Stimulated activated CD8-positive, alpha-beta memory T cell treated with anti-CD3 and anti-CD28 coated beads, Interleukin-4, amount 100 ng/mL, for 1 hour (primary cell): ENCODE measurements at places on chromosomes 4 and X.

- DNase-seq: no peak
Observed at GRCh38 chr4:159290321-159291030, 187.6 kb downstream of the RAPGEF2 start.

DNA sequence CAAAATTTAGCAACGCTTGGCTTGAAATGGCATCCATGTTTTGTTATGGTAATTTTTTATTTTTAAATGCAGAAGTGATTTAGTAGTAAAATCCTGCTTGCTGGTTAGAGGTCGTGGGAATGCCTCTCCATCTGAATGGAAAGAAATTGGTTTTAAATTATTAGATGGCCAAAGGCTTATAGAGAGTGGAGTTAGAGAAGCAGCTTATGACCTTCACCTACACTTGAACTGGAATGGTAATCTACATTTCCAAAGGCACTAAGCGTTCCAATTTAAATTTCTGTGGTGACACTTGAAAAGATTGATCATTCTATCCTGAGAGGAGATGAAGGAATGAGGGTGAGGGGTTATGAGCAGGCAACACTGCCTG lies 280.7 kb downstream of the RAPGEF2 start:
- DNase-seq: no peak

DNA sequence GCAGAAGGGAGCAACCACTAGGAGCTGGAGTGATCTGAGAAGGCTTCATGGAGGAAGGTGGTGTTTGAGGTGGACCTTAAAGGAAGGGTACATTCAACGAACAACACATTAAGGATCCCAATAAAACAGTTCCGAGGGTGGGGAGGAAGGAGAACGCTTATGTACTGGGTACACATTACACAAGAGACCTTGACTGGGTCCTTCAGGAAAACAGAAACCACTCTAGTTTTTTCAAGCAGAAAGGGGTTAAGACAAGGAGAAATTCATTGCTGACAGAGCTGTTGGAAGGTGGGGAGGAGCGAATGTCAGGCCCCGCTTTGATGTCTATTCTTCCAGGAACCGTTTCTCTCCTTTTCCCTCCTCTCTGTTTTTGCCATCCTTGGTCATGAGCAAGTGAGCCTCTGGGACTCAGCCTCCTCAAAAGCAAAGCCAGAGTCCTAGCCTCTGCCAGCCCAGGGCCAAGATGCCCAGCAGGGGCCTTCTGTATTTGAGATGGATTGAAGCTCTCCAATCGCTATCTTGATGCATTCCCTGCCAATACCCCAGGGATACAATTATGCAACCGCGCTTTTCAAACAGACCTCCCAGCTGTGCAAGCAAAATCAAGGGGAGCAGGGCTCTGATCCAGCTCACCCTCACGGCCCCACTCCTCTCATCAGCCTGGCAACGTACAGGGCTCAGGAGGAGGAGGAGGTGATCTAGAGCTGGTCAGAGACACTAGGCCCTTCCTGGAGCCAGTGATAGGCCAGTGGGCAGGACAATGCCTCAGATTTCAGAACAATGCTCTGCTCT lies 48.4 kb downstream of the ZBTB49 start:
- no peak for DNase-seq

DNA sequence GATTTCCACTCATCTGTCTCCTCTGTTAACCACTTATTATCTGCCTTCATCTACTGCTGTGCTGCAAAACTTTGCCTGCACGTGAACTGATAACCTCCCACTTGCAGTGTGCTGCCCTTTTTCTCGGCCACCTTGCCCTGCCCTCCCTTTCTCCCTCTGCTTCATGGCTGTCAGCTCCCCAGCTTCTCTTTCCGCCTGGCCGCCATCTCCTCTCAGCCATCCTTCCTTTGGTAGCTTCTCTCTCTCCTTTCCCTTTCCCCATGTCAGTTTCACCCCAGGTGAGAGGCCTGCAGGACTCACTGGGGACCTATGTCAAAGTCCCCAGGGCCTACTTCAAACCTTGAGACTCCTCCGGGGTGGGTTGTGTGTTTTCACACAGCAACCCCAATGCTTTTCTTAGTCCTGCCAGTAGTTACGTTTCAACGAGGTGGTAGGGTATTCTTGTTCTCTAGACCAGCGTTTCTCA lies 6.6 kb downstream of the MSL3 start:
- no peak for DNase-seq

DNA sequence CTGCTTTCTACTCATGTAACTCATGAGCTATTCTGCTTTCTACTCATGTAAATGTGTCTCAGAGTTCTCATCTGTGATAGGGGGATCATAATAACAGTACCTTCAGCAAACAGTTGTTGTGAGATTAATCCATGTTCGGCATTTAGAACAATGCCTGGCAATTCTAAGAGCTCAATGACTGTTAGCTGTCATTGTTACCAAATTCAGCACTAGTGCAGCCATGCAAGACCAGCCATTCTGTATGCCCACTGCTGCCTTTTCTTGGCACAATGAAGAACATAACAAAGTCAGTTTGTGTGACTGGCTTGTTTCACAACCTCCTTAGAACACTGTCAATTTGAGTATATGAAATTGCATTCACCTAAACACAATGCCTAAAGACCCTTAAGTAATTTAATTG lies 163.2 kb downstream of the ANK2 start:
- DNase-seq: no peak

GRCh38 chrX:27619975-27620374 lies 29.8 kb downstream of the DCAF8L2 start:
- DNase-seq: no peak

- DNase-seq: no peak
Observed at GRCh38 chr4:12724510-12724909, 759.6 kb downstream of the RAB28 start.

- no peak for DNase-seq
Observed at GRCh38 chr4:180134091-180134866, 2108.9 kb upstream of the TENM3 start.

- DNase-seq: no peak
Observed at GRCh38 chrX:154649503-154650220, 3.7 kb downstream of the CTAG2 start.

- DNase-seq: no peak
Observed at GRCh38 chr4:165663411-165663810, 209.6 kb upstream of the TLL1 start.

DNA sequence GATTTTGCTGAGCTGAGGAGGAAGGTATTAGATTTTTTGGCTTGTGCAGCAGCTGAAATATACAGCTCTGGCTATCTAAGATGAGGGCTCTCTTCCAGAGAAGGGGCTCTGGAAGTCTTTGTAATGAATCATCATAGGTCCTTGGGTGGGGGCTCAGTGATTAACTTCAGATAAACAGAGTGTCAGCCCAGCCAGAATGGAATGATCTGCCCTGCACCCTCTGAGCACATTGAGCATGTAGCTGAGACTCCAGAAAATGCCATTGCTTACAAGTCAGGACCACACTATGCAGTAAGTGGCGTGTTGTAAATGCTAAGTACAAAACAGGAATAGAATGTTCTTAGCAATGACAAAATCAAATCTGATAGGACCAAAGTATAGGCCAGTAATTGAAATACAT lies 836.0 kb downstream of the PDHA2 start:
- no peak for DNase-seq

DNA sequence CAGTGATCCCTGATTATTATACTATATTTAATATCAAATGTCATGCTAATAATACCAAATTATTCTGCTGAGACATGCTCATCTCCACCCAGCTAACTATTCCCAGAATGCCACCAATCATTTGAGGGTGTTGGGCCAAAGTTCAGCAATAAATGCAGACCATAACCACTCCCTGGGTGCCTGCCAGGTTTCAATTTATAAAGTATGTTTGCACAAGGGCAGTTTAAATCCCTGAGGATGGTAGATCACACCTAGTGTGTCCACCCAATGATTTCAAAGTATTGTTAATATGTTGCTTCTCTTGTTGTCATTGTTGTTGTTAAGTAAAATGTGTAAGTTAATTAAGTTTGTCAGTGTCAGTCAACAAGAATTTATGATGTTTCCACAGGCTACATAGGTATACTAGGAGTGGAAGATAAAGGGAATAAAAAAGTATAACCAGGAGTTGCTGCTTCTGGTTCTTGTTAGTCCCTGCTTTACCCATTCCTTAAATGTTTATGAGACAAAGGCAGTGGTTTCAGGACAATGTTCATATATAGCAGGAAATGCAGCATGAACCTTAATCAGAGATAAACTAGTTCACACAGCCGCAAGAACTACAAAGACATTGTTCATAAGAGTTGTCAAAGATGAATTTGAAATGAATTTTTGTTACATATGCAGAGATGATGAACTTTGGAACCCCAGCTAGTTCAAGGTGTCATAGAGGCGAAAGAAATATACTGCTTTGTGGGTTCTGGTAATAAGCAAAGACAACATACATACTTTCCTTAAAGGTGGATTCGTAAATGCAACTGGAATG lies 25.5 kb downstream of the HPGD start:
- no peak for DNase-seq

DNA sequence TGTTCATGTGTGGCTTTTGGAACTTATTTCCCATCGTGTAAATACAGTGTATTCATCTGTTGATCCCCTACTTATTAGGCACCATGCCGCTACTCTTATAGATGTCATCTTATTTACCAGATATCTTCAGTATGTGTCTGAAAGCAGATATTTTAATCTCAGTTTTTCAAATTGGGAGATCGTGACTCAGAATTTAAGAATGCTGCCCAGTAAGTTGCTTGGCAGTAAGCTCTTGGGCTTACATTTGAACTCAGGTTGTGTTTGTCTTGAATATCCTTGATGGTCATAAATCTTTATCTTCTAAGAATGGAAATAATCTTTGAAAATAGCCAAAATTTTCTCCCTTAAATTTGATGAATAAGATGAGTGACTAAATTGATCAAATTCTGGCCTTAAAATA lies 45.9 kb upstream of the RPA4 start:
- DNase-seq: no peak

DNA sequence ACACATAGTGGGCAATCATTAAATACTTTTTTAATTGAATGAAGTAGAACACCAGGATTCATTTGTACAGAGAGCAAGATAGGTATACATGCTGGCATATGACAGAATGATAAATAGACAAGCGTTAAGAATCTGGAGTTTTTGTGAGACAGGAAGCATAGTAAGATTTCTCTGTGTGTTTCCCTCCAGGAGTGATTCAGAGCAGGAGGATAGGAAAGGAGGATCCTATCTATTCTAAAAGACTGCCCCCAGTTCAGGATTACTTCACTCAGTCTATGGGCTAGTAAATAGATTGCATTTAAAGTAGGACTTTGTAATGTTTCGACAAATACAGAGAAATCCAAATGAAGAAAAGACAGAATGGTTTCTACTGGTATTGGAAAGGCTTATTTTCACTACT lies 423.7 kb downstream of the PDGFC start:
- no peak for DNase-seq

GRCh38 chr4:145047151-145047550 lies 50.8 kb downstream of the ANAPC10 start:
- no peak for DNase-seq

GRCh38 chr4:150217192-150217591 lies 138.9 kb downstream of the DCLK2 start:
- no peak for DNase-seq

- no peak for DNase-seq
Observed at GRCh38 chrX:124280294-124280902, 52.1 kb upstream of the TEX13D start.

GRCh38 chr4:148017801-148018200 lies 285.9 kb downstream of the ARHGAP10 start:
- no peak for DNase-seq

DNA sequence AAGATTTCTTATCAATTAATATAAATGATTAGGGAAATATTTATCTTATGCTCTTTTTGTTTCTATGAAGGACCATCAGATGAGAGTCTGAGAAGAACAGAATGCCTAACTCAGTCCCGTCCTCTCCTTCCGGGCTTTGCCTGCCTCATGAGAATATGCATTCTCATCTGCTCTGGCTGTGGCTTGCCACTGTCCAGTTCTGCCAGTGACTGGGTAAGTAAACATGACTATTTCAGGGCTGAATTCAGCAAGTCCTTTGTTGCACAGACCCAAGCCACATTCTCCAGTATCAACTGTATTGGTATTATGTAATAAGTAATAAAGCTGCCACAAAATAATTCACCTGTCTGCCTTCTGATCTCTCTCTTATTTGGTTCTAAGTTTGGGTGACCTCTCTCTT lies 110.7 kb downstream of the WDFY3 start:
- no peak for DNase-seq

DNA sequence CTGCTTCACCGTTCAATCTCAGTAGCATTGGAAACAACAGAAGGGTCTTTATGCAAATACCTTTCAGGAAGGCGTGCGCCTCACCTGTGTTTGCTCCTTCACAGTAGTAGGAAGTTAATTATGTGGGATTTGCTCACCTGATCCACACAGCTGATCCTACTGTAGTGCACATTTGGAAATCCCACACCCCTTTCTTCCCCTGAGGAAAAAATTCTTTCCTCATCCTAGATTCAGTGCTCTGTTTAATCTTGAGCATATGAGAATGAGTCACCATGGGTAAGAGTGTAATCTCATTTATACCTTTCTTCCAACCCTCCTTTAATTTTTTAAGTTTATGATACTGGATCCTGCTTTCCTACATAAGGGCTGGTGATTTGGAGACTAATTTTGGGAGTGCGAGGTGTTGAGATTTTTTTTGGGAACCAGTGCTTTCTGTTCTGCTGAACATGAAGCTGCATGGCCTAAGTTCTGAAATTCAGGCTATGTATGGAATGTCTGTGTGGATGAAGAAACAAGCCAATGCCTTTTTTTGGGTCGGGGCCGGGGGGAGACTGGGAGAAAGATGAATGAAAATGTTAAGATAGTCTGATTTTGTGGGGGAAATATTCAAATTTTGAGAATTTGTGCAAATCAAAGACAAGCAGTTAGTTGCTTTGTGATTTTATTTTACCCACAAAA lies 19.0 kb downstream of the GAB1 start:
- DNase-seq: no peak

DNA sequence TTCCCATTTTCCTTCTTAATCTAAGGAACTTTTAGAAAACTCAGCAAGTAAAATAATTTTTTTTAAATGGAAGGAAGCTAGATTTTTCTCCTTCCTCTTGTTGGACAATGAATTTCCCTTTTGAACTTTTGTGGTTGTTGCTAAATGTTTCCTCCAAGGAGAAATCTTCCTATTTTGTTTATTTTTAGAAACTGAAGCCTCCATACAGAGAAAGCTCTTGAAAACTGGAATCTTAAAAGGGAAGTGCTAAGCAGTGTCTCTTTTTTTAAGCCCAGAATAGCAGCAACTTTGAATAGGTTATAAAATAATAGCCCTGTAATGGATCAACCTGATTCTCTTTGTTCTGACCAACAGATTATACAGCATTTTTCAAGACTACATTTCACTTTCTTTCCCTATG lies 15.1 kb upstream of the DCLK2 start:
- no peak for DNase-seq

DNA sequence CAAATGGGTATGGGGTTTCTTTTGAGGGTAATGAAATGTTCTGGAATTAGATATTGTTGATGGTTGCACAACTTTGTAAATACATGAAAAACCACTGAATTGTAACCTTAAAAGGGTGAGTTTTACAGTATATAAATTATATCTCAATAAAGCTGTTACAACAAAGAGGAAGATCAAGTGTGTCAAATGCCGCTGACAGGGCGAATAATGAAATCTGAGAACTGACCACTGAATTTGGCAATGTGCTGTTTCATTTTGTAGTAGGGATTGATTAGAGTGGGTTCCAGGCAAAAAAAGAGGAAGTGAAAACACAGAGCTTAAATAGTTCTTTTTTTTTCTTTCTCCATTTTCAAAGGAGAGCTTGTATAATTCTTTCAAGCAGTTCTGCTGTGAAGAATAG lies 161.1 kb upstream of the NAP1L5 start:
- no peak for DNase-seq
